SJSA1 (cell line): ENCODE measurements at places on chromosomes 2 and 18. TPM values are rescaled to one million over a fixed set of nuclear protein-coding genes. Genes with fewer than 3 reads are reported as not detected.

DNA sequence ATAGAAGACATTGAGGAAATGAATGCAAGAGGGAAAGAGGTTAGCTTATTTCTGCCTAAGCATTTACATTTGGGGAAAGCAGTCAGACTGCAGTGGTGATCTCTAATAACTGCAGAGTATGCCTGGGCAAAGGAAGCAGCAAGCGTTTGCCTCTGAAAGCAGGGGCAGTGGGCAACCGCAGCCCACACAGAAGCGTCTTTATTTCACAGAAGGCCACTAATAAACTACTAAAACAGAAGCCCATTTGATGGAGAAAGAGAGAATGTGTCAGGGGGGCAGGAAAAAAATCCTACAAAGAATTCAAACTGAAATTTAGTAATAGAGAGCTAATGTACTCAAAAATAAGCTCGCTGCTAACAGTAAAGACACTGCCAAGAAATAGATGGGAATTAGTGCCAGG is 53.1 kb downstream of the LRRTM4 start:
- DNase-seq: no peak

GRCh38 chr2:67561457-67561965 is 164.4 kb downstream of the ETAA1 start:
- peak; percentile 67 for DNase-seq

The HTR2B gene
- total RNA-seq: 0.21 TPM in 1 of 2 replicates, not detected in the other

The ACVR1C gene
- total RNA-seq: not detected in 2 replicates

The DSG1 gene
- not detected in 2 replicates for total RNA-seq

The ARHGEF33 gene
- not detected in 2 replicates for total RNA-seq

- DNase-seq: no peak
Observed at GRCh38 chr18:13096232-13096631, 105.1 kb downstream of the CEP192 start.

DNA sequence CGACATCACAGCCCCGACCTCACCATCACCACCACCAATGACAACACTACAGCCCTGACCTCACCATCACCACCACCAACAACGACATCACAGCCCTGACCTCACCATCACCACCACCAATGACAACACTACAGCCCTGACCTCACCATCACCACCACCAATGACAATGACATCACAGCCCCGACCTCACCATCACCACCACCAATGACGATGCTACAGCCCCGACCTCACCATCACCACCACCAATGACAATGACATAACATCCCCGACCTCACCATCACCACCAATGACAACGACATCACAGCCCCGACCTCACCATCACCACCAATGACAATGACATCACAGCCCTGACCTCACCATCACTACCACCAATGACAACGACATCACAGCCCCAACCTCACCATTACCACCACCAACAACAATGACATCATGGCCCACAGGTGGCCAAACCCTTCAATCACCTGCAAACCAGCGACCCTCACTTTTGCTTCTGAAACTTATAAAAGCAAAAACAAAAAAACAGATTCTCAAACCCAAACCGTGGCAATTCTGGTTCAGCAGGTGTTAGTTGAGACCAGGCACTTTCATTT is 70.7 kb upstream of the TMEM18 start:
- DNase-seq: no peak

GRCh38 chr2:88464153-88464552 is 11.7 kb upstream of the FOXI3 start:
- no peak for DNase-seq

GRCh38 chr2:176138526-176138922 is 9.0 kb downstream of the HOXD8 start:
- DNase-seq: no peak

- DNase-seq: no peak
Observed at GRCh38 chr2:109174626-109175349, 45.8 kb downstream of the SH3RF3 start.

GRCh38 chr2:163182764-163183354 is 344.3 kb upstream of the KCNH7 start:
- DNase-seq: no peak
